ENCODE measurements at places on chromosomes 1 and 21.

DNA sequence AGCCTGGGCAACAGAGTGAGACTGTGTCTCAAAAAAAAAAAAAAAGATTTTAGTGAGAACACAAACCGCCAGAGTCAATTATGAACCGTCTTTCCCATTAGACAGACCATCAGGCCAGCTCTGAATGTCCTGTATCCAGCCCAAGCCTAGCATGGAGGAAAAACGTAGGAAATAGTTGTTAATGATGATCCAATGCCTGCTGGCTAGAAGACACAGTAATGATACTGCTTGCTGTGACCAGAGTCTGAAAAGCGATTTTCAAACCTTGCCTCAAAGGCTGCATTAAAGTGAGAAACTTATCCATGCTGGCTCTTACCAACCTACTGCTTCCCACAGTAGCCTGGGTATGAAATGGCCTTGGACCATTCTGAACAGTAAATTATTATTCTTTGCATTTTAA lies 17.0 kb downstream of the COA7 start:
- DNase-seq, result no peak

GRCh38 chr1:113451710-113452109 lies 61.4 kb downstream of the MAGI3 start:
- no peak for DNase-seq

DNA sequence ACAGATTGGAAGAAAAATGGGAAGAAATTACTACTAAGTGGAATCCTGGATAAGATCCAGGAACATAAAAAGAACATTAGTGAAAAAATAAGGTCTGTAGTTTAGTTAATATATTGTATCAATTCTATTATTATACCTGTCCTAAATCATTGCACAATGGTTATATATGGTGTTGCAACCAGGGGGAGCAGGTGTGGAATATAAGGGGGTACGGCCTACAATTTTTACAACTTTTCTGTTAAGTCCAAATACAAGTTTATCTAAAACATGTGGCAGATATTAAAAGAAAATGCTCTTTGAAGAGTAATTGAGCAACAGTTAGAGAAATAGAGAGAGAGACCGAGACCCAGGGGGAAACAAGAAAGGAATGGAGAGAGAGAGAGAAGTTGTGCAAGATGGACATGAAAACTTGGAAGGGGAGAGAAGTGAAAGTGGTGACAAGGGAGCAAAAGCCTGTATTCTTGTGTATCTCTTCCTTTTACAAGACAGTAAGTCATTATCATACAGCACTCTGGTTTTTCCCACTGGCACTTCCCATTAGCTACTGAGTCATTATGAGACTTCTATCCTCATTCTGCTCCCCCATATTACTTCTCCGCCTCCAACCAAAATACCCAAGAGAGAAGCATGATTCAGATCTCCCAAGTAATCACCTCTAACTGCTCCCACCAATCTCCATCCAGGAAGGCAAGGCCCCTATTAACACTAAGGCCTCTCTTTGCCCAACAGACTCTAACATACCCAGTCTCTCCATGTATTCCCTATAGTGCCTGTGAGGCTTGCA lies 22.3 kb upstream of the TRAF3IP3 start:
- DNase-seq, result no peak

DNA sequence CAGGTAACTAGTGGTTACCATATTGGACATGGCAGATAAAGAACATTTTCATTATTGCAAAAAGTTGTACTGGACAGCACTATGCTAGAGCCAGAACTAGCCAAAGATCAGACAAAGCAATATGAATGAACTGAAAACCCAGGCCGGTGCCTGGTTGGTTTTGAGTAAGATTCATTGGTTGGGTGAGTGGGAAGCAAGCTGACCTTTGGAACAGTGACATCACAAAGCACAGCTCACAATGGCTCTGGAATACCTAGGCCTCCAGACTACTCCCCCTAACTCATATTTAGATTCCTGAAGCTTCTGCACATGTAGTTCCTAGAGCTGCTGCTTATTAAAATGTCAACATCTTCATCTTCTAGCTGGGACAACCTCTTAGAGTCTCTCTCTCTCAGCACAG lies at the start of gene TMCO2:
TSS of gene TMCO2 (plus strand) at position 283 of the 400 bp plus-strand sequence. CDS start at position 340, 57 bp downstream.
- DNase-seq, result no peak

DNA sequence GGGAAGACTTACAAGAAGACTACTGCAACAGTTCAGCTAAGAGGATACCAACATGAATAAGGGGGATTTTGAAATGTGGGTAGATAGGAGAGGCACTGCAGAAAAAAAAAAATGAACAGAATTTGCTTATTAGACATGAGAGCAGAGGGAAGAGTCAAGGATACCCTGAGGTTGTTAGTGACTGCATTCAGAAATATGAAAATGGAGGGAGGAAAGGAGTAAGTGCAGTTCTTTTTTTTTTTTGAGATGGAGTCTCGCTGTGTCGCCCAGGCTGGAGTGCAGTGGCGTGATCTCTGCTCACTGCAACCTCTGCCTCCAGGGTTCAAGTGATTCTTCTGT lies 23.3 kb downstream of the INPP5B start:
- no peak for DNase-seq

DNA sequence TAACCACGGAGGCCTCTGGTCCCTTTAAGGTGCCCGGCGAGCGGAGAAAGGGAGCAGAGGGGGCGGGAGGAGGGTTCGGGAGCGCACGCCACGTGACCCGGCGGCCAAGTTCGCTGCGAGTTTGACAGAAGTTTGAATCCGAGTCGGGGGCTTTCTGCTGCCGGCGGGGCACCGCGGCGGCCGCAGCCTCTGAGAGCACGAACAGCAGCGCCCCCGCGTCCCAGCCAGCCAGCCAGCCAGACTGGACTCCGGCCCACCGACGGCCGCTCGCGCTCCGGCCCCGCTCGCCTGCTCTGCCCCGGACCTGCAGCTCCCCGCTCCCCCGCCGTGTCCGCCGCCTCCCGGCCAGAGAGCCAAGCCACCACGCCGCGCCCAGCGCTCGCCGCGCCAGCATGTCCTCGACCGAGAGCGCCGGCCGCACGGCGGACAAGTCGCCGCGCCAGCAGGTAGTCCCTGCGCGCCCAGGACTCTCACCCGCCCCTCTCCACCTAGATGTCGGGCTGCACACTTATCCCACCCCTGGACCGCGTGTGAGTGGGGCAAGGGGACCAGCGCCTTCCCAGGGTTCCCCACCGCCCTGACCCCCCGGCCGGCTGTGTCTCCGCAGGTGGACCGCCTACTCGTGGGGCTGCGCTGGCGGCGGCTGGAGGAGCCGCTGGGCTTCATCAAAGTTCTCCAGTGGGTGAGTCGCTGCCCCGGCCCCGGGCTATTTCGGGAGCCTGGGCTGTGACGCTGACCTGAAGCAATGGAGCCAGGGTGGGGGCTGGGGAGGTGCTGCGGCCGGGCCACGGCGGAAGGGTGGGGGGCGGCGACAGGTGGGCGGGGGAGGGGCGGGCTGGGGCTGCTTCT lies at the start of gene SYPL2:
TSS of gene SYPL2 (plus strand) at position 95 of the 849 bp plus-strand sequence. CDS start at position 393, 298 bp downstream.
- no peak for DNase-seq

GRCh38 chr1:110502402-110503151 lies 16.4 kb downstream of the KCNA10 start:
- DNase-seq, result no peak

- no peak for DNase-seq
Measured at GRCh38 chr1:228321435-228321834, 85.2 kb downstream of the TRIM11 start.

GRCh38 chr1:207941665-207942064 lies 30.7 kb upstream of the CD34 start:
- peak; percentile 67 for DNase-seq

GRCh38 chr1:108568589-108568988 lies 8.7 kb downstream of the EEIG2 start:
- DNase-seq, result no peak

- DNase-seq, result no peak
Measured at GRCh38 chr1:213649373-213649772, 338.4 kb upstream of the PROX1 start.

- peak; percentile 82 for DNase-seq
Measured at GRCh38 chr1:36109041-36109679, 15.9 kb downstream of the COL8A2 start.

GRCh38 chr1:6003568-6004411 lies 11.6 kb upstream of the NPHP4 start:
- no peak for DNase-seq

GRCh38 chr1:156448134-156448967 lies 52.2 kb downstream of the MEF2D start:
- DNase-seq, result no peak

DNA sequence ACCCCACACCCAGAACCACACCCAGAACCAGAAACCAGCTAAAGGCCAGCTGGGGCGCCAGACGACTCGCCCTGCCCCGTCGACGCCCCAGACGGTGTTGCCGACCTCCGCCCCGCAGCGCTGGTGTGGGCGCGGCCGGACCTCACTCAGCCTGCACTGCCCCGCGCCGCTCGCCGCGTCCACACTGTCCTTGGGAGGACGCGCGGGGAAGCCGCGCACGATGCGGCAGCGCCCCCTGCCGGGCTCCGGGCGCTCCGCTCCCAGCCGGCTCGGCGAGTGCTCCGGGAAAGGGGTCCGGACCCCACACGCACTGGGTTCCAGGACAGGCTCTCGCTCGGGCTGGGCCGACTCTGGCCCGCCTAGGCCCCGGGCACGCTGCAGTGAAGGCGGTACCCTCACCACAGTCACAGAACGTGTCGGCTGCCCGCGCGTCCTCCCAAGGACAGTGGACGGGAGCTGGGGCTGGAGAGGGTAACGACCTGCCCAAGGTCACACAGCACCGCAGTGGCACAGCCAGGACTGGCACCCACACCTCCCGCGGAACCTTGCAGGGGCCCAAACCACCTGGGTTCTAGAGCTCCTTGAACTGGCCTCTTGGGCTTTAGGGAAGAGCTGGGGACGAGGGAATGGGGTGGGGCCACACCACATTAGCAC lies 90.2 kb downstream of the DMRTA2 start:
- DNase-seq, result peak; percentile 32

GRCh38 chr1:18124977-18125376 lies 17.4 kb downstream of the IGSF21 start:
- no peak for DNase-seq

DNA sequence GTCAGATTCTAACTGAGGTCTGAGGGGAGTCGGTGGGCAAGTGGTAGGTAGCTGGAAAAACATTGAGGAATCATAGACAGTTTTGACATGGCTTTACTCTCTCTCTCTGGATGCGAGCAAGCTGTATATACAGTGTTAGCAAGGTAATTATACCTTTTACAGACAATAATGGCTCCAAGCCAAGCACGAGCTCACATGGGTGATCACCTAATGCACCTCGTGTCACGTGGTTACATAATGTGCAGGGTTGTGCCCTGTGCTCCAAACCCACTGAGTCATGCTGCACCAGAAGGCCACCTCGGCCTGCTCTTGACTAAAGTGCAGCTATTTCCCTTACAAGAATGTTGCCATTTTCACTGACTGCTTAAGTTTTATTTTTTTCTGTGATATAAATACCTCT lies 7.6 kb upstream of the CLCA2 start:
- DNase-seq, result no peak

DNA sequence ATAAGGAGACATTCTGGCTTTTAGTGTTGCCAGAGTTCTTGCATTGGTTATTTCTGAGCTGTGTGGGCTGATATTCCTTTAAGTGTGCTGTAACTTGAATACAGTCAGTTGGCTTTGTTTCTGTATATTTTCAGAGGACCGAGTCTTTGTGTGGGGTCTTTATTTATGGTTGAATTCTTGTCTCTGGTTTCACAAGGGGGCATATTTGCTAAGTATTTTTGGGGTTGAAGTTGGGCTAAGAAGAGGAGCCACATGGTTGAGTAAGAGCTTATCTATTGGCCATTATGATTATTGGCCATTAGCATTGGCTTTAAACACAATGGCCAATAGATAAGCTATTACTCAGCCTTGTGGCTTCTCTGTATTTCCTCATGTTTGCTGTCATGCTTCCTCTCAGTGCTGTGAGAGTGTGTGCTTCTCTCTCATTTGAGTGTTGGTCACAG lies 26.3 kb upstream of the PTGFR start:
- DNase-seq, result no peak

- no peak for DNase-seq
Measured at GRCh38 chr1:173206816-173207568, at the start of gene TNFSF4. Gene TNFSF4, minus strand, starts transcription at chr1:173207331. Its CDS starts 155 bp downstream, at chr1:173207176.

- no peak for DNase-seq
Measured at GRCh38 chr1:210747890-210748289, 386.1 kb downstream of the KCNH1 start.

DNA sequence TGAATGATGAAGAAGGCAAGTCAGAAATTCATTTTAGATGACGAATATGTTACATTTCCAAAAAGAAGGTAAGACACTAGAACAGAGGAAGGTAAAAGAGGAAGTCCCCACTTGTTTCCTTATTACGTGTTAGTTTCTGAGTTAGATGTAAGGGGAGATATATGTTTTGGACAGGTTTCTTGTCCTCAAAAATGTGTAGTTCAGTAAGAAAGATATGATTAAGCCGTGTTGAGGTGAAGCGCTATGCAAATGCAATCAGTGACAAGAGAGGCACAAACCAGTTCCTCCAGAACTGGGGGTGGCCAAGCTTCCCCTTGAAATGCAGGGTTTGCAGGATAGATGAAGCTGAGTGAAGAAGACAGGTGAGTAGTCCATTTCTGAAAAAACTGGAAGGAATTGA lies 293.3 kb upstream of the RUNX1 start:
- DNase-seq, result no peak

- no peak for DNase-seq
Measured at GRCh38 chr1:46471848-46472492, 17.7 kb upstream of the DMBX1 start.

DNA sequence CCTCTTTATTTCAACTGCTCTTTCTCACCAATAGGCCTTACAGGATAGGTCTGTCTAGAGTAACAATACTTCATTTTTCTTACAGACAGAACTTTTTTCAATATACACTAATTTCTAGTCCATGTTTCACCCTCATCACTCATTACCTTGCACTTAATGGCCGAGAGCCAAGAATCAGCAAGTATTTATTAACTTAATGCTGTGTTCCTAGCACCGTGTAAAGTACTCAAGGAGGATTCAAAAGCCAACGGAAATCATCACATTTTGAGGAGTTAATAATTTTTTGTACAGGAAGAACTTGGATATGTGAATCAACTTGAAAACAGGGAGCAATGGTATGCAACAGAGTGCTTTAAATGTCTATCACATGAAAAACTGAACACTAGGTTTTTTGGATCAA lies 102.0 kb downstream of the PTPN14 start:
- no peak for DNase-seq

GRCh38 chr1:246404078-246404477 lies 103.0 kb downstream of the SMYD3 start:
- no peak for DNase-seq

- no peak for DNase-seq
Measured at GRCh38 chr21:43618940-43619339, 40.3 kb downstream of the HSF2BP start.

GRCh38 chr1:203142684-203143408 lies 15.3 kb downstream of the ADORA1 start:
- DNase-seq, result no peak

Measured in astrocyte of the spinal cord (primary cell).